Activated T-helper 2 cell treated with anti-CD3 and anti-CD28 coated beads, Interferon-gamma antibody, Interleukin-2, Interleukin-4, amounts not matched to agents 10 μg/mL and 5 μg/mL and 100 μg/mL, durations not matched to agents 14 hours and 24 hours and 36 hours (primary cell): ENCODE measurements at places on chromosomes 13 and 19. TPM values are rescaled to one million over a fixed set of nuclear protein-coding genes. Genes with fewer than 3 reads are reported as not detected.

DNA sequence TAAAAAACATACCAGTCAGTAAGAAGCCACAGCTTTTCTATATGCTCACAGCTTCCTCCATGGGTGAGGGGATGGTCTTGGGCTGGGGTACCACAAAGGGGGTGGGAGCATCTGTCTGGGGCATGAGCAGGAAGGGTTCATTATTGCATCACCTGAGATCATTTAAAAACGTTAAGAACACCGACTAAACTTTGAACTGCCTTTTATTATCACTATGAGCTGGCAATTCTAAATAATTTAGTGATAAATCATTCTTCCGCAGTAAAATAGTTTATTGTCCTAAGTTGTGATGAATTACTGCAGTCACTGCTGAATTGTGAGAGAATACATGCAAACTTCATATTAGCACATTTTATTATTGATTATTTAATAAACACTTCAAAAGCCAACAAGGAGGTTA is 71.6 kb downstream of the KL start:
- no peak for DNase-seq

- peak; percentile 19 for DNase-seq
Measured at GRCh38 chr19:6108721-6109633, 1.3 kb downstream of the RFX2 start.

The DCLK1 gene
- not detected in 2 replicates for total RNA-seq

DNA sequence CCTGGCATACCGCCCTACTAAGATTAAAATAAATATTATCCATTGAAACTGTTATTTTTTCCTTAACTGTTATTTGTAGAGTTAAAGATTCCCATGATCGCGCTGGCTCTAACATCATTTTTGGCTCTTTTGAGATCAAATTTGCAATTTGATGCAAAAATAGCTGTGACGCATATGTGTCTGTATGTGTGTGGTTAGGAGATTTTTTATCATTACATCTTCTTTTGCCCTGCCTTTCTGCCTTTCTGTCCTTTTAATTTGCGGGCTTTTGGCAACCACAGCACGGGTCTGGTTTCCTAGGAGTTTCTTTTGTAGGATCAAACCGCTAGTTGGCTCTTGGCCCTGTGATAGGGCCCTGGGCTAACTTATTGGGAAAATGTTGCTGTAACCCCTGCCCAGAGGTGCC is 37.3 kb upstream of the ALOX5AP start:
- no peak for DNase-seq

DNA sequence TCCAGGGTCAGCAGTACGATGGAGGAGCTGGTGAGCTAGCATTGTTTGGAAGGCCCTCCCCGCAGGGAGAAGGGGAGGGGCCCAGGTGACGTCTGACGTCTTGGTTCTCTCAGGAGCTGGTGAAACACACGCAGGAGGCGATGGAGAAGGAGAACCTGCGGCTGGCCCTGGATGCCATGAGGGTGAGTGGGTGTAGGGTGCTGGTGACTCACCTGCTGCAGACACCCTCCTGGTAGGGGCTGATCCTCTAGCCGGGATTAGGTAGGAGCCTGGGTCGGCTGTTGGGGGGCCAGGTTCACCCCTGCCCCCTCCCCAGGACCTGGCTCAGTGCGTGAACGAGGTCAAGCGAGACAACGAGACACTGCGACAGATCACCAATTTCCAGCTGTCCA is 55.8 kb downstream of the VAV1 start:
- DNase-seq = no peak

DNA sequence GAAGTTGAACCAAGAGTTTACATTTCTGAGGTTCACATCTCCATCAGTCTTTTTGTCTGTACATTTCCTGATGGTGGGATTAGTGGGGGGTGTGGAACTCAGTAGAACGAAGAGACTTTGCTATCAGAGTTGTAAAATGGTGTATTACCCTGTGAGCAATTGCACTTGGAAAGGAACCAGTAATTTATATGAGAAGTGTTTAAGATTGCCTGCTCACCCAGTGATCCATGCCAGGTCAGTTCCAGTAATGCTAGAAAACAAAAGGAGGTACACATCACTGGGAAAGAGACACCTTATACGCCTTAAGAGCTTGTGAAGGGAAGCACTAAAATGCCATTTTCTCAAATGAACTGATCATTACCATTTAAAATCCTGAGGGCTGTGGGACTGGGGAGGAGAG is 7.5 kb upstream of the DACH1 start:
- no peak for DNase-seq

The KPTN gene
- 9.6 and 11.3 TPM in 2 replicates for total RNA-seq

- peak; percentile 65 for DNase-seq
Measured at GRCh38 chr19:35742121-35742724, at the start of gene IGFLR1. Gene IGFLR1 (minus strand): TSS chr19:35742452. CDS start chr19:35741180, 1,272 bp downstream.

- DNase-seq = no peak
Measured at GRCh38 chr13:56020425-56020824, 1120.3 kb upstream of the PRR20A start.

DNA sequence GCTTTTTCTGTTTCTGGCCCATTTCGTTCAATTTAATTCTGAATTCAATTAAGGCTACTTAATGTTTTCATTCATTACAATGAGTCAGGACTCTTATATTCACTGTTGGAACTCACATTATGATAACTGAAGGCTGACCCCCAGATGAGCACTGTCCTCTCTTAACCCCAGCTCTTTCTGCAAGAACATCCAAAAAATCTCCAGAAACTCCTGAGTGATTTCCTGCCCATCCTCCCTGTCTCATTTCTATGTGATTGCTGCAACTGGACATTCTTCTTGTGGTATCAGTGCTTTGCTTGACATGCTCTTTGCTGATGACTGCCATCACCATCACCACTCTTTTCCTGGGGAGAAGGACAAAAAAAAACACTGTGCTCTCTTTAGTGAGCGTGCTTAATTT is 240.3 kb downstream of the SPRY2 start:
- no peak for DNase-seq

The TMEM255B gene
- total RNA-seq = 2.1 and 2.2 TPM in 2 replicates

GRCh38 chr19:46637224-46637623 is 1.2 kb upstream of the GNG8 start:
- no peak for DNase-seq

- DNase-seq = no peak
Measured at GRCh38 chr19:10431943-10432735, 11.8 kb downstream of the PDE4A start.

DNA sequence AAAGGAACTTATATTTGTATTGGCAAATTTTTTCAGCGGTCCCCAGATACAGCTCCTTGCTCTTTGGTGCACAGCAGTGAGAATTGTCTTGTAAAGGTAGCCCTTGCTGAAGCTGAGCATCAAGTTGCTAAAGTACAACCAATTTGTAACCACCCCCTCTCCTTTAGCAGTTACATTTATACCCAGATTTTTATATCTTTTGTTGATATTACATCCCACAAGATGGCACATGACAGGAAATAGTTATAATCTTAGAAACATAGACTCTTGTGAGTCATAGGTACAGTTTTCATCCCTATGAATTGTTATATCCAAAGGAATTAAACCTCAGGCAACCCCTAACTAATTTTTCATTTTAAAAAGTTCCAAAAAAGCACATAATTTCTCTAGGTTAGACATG is 523.0 kb upstream of the SLITRK1 start:
- DNase-seq = no peak

DNA sequence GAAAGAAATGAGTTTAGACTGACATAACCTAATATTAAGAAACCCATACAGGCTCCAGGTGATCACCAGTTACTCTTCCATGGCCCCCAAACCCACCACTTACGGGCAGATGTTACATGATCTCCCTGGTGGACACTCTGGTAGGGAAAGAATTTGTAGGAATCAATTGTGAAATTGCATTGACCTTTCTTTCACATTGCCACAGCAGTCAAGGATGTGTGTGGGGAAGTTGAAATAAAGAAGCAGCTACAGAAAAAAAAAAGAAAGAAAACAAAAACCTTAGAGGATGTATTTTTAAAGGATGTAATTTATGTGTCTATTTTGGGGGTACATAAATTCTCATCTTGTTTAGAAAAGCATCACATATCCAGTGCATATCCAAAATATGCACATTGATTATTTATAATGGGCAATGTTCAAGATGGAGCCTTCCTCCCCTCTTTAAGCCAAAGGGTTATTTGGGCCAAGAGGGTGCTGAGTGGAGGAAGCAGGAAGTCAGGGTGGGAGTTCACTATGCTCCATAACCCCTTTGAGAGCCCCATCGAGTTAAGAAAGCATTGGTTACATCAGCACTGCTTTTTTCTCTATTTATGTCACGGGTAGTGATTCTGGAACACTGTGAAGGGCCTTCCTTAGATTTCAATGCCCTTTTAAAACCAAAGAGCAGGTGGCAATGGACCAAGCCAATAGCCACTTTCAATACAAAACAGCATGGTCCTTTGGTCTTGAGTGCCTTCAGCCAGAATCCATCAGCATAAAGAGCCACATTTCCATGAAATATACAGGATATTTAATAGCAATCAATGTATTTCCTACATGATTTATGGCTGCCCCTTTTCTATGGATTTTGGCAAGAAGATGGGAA is 169.6 kb downstream of the LACC1 start:
- no peak for DNase-seq

- DNase-seq = no peak
Measured at GRCh38 chr19:55820037-55820436, 11.8 kb downstream of the NLRP11 start.

DNA sequence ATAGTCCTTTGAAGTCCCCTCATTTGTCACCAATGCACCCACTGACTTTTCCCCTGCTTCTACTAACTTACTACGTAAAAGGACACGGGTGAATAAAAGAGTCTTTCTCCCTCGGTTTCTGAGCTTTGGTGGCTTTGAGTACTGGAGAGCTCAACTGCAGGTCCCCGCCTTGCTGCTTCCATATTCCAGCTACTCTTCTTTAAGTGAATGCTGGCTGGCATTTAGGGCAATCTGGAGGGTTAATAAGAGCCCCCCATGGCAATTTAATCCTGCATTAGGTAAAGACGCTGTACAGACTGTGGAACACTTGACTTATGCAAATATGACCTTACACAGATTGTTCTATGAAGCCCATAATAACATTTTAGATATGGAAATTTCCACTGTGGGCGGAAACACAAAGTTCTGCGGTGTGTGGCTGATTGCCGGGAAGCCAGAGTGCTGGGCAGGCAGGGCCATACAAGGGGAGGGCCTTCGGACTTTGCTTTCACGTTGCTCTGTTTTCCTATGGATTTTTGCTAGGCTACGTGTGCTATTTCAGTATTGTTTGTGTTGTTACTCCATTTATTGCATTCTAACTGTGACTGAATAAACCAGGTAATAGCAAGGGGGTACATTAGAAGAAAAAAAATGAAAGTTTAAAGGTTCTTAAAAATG is 97.5 kb downstream of the SLC10A2 start:
- DNase-seq = no peak

- no peak for DNase-seq
Measured at GRCh38 chr13:112067871-112068539, 1.1 kb downstream of the SOX1 start.

The SIGLEC9 gene
- total RNA-seq = 0.18 TPM in 1 of 2 replicates, not detected in the other

DNA sequence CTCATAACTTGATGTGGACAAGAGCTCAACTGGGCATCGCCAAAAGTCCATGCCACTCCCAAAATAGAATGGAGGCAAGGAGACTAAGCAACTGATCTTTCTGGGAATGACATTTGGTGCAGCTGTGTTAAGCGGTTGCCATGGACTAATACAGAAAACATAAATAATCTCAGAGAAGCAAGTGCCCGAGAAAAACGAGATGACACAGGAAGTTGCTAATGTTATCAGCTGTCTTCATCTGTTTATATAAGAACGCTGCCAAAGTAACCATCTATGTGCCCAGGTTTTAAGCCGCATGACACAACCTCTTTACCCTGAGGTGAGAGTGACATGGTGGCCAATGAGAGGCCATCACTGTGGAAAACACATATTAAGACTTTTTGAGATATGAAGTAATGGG is 54.9 kb upstream of the SACS start:
- no peak for DNase-seq

GRCh38 chr19:12723641-12724426 is at the start of gene TNPO2:
Gene TNPO2 (minus strand): TSS chr19:12723932. CDS start chr19:12720977, 2,955 bp downstream.
- DNase-seq = peak; percentile 69

DNA sequence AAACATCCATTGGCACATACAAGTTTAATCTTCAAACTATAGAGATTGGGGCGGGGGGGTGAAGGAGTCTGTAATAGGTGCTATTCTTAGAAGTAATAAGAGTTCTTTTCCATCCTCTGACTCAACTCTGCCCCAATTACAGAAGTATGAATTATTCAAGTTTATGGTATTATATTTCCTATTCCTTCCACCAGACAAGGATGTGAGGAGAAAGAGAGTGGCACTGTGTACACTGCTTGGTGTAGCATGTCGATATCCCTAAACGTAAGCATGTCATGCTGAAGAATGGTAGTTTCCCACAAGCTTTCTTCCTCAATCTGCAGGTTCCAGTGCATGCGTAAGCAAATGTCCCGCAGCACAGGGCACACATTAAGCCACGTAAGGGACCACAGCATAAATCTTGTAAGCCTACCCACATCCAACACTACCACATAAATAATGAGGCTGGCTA is 14.1 kb downstream of the BRD4 start:
- no peak for DNase-seq

The MIR17HG gene
- 32.5 and 32.8 TPM in 2 replicates for total RNA-seq

DNA sequence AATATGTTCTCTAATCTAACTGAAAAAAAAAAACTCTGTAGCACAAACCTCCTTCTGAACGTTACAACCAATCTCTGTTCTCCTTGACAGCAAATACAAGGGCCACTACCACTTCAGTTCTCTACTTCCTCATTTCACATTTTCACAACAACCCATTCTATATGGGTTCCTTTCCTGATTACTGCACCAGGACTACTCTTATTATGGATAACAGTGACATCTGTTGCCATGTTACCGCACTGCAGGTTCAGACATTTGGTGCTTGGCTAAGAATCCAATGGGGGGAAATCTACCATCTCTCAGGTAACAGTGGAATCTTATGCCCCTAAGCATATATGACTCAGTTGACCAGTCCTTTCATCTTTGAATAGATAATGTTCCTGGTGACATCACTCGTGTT is 11.6 kb upstream of the FPR3 start:
- no peak for DNase-seq

DNA sequence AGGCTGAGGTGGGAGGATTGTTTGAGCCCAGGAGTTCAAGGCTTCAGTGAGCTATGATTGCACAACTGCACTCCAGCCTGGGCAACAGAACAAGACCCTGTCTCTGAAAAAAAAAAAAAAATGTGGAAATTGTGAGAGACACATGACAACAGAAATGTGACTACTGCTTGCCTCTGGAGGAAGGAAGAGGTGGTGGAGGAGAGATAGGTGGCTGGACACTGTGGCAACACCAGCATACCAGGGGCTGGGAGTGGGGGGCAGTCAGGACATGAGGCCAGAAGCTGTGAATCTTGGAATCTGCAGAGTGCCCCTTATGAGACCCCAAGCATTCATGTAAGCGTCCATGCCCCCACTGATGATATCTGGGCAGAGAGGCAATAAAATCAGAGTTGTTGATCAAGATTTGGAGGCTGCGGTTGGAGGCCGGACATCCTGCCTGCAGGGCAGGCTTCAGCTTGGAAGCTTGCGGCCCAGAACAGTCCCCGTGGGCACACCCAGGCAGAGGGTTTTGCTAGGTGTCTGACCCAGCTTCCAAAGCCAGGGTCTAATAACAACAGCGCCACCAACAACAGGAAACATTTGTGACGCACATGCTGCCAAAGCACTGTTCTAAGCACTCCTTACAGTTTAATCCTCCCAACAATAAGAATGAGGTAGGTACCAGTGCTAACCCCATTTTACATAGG is 16.9 kb downstream of the FAM187B start:
- DNase-seq = peak; percentile 72
